ENCODE measurements at places on chromosomes 1 and 21.

GRCh38 chr1:31548534-31548906, 27.8 kb upstream of the TINAGL1 start:
- no peak overlapping the region for H3K27ac ChIP-seq
- no peaks in the 10 kb centered on the region for H3K27me3 ChIP-seq
- peaks cover 11% of the 10 kb centered on the region for H3K4me1 ChIP-seq

DNA sequence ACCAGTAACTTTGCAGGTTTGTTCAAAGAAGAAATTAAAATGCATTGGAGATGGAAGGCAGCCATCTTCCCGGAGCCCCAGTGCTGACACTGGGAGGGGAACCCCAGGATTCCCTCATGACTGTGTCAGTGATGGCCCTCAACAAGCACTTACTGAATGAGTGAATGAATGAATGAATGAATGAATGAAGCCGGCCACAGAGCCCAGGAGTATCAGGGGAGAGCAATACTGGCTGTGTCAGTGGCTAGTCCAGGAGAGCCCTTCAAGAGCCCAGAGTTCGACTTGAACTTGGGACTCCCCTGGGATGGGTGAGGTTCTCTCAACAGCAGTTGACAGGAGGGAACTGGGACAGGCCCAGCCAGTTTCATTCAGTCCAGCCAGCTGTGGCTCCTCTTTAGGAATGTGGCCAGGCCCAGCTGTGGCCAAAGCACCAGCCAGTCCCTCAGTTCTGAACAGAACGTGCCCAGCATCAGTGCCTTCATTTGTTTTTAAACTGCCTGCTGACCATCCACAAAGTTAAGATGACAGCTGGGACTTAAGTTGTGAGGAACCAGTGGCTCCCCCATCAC, 9.2 kb upstream of the ERG start:
- no peaks in the 10 kb centered on the region for H3K36me3 ChIP-seq
- peaks cover 21% of the 10 kb centered on the region for H3K4me1 ChIP-seq
- no peaks in the 10 kb centered on the region for H3K27me3 ChIP-seq
- H3K27ac ChIP-seq: no peak overlapping the region

GRCh38 chr1:227947386-227947675, 401 bp downstream of the WNT9A start:
- H3K36me3 ChIP-seq: no peaks in the 10 kb centered on the region
- DNase-seq: peak; percentile 51
- H3K27me3 ChIP-seq: no peaks in the 10 kb centered on the region
- H3K27ac ChIP-seq: peak overlapping the region; percentile 31

DNA sequence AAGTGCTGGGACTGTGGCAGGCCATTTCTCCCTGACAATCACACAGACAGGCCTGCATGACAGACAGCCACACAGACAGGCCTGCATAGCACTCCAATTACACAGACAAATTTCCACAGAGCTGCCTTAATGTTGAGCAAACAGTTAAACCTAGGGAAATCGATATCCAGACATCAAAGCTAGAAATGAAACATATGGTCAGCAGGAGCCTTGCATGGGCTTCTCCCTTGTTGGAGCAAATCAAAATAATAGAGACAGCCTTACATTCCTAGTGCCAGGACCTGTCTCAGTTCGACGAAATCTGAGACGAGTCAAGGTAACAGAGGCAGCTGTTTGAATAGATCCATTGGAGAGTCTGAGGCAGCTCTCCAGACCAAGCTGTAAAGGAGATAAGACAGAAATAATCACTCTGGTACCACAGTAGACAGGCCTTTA, 42.4 kb downstream of the OLFML3 start:
- H3K36me3 ChIP-seq: no peaks in the 10 kb centered on the region
- H3K27me3 ChIP-seq: no peaks in the 10 kb centered on the region
- H3K4me3 ChIP-seq: no peak overlapping the region
- no peak overlapping the region for H3K27ac ChIP-seq
- DNase-seq: no peak
- H3K4me1 ChIP-seq: no peaks in the 10 kb centered on the region

DNA sequence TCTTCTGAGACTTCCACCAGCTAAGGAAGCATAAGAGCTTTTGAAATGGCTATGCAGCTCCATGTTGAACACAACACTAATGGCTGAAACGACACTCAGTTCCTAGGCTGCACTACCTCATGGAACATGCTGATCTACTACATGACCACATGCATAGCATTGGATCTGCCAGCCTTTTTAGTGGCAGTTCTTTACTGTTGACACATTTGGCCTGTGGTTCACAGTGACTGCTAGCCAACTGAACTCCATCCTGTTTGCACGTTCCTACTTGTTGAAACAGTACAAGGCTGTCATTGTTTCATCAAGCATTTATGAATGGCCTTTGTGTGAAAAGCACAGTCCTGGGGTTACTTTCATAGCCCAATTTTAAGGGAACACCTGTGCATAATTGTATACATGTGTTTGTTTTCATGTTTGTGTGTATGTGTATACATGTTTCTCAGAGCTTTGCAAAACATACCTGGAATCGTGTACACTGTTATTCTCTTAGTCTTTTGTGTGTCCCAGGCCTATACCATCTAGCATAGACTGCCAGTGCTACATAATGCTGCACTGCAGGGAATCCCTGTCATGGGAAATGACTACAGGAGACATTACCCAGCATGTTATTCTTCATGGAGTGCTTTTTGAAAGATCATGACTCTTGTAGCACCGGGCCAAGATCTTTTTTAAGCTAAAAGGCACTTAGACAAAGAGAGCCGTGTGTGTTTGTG, 179.6 kb upstream of the ESRRG start:
- no peaks in the 10 kb centered on the region for H3K4me1 ChIP-seq
- no peaks in the 10 kb centered on the region for H3K36me3 ChIP-seq
- no peaks in the 10 kb centered on the region for H3K27me3 ChIP-seq
- no peak overlapping the region for H3K4me3 ChIP-seq
- no peak for DNase-seq
- no peak overlapping the region for H3K27ac ChIP-seq

DNA sequence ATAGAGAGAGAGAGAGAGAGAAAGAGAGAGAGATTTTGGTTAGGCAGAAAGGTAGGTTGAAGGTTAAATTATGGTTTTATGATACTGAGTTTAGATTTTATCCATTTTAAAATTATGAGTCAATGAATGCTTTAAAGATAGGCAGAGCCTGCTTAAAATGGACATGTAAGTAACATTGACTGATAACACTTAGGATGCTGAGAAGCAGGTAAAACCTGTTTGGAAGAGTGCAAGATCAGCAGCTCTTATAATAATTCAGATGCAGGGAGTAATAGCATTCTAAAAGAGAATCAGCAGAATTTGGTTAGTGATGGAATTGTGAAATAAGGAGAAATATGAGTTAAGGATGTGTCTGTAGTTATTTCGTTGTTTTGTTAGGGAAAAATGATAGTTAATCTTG, 446.6 kb downstream of the PLA2G4A start:
- DNase-seq: no peak
- H3K27ac ChIP-seq: no peak overlapping the region
- no peaks in the 10 kb centered on the region for H3K27me3 ChIP-seq
- no peak overlapping the region for H3K4me3 ChIP-seq
- H3K4me1 ChIP-seq: no peaks in the 10 kb centered on the region
- no peaks in the 10 kb centered on the region for H3K36me3 ChIP-seq

DNA sequence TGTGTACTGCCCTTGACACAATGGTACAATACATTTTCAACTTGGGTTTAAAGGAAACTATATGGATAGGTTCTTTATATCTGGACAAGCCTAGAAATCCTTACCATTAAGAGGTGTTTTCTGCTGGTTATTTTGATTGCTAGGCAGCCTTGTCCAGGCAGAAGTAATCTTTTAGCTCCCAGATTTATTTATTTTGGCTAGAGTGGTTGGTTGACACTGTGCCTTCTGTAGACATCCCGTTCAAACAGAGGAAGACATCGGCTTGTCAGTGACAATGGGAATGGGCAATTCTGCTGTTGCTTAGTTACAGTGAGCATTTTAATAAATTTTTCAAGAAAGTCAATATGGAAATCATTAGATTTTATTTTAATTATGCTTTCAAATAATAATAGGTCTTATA, 138.8 kb downstream of the VPS13D start:
- no peaks in the 10 kb centered on the region for H3K4me1 ChIP-seq
- H3K27ac ChIP-seq: no peak overlapping the region
- no peak for DNase-seq
- H3K36me3 ChIP-seq: peaks cover 57% of the 10 kb centered on the region

- no peak for DNase-seq
- no peak overlapping the region for H3K4me3 ChIP-seq
- no peaks in the 10 kb centered on the region for H3K27me3 ChIP-seq
- no peaks in the 10 kb centered on the region for H3K36me3 ChIP-seq
- H3K4me1 ChIP-seq: no peaks in the 10 kb centered on the region
Measured at GRCh38 chr1:96683931-96684330, 37.7 kb upstream of the PTBP2 start.

- no peak for DNase-seq
- no peaks in the 10 kb centered on the region for H3K27me3 ChIP-seq
- no peak overlapping the region for H3K4me3 ChIP-seq
- H3K4me1 ChIP-seq: no peaks in the 10 kb centered on the region
Measured at GRCh38 chr1:84619383-84620102, 45.3 kb upstream of the CTBS start.

DNA sequence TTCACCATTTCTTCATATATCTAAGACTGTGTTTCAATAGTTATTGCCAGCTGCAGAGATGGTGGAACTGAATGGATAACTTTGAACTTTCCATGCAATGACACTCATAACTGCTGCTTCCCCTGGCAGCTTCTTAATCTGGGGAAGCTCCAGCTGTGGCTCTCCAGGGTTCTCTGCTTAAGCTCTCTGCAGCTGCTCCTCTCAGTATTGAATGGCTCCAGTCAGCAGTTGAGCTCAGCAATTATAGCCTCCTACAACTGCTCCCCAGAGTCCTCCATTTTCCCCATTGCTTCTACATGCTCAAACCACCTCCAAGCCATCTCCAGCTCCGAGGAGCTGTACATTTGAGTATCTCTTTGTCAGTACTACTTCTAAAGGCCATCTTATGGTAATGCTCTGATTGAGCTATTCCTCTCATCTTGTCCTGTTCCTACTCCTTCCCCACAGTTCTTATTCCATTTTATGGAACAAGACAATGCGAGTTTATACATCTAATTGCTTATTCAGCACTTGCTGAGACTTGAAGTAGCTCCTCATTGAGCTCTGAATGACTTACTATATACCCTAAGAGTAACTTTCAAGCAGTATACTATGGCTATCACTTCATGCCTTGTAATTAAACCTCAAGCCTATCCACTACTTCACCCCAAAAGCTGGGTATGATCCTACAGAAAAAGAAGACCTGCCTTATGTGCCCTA, 362.4 kb downstream of the NEGR1 start:
- H3K27ac ChIP-seq: no peak overlapping the region
- no peak for DNase-seq
- H3K4me1 ChIP-seq: no peaks in the 10 kb centered on the region
- H3K4me3 ChIP-seq: no peak overlapping the region
- no peaks in the 10 kb centered on the region for H3K36me3 ChIP-seq

GRCh38 chr1:87842156-87842555, 513.5 kb downstream of the LMO4 start:
- H3K4me1 ChIP-seq: no peaks in the 10 kb centered on the region
- no peak overlapping the region for H3K27ac ChIP-seq
- H3K4me3 ChIP-seq: no peak overlapping the region
- no peaks in the 10 kb centered on the region for H3K36me3 ChIP-seq
- H3K27me3 ChIP-seq: no peaks in the 10 kb centered on the region
- DNase-seq: no peak

DNA sequence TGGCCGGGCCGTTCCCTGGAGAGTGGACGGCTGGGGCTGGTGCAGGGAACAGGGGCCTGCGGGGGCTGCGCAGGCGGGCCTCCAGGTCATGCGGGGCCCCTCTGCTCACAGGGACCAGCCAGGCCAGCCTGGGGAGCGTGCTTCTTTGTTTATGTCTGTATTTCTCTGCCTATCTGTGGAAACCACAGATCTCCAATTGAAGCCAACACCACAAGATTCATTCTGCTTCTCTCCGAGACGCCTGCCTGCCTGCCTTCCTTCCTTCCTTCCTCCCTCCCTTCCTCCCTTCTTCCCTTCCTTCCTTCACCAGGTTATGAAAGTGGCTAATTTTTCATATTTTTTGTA, 39.9 kb upstream of the HMGN1 start:
- peaks cover 33% of the 10 kb centered on the region for H3K4me1 ChIP-seq
- H3K27me3 ChIP-seq: no peaks in the 10 kb centered on the region
- peaks cover 30% of the 10 kb centered on the region for H3K36me3 ChIP-seq
- no peak for DNase-seq
- peak overlapping the region; percentile 51 for H3K4me3 ChIP-seq

- no peaks in the 10 kb centered on the region for H3K4me1 ChIP-seq
- no peak for DNase-seq
- H3K4me3 ChIP-seq: no peak overlapping the region
- no peaks in the 10 kb centered on the region for H3K36me3 ChIP-seq
- no peak overlapping the region for H3K27ac ChIP-seq
- no peaks in the 10 kb centered on the region for H3K27me3 ChIP-seq
Measured at GRCh38 chr1:247409869-247410544, 6.0 kb upstream of the NLRP3 start.

DNA sequence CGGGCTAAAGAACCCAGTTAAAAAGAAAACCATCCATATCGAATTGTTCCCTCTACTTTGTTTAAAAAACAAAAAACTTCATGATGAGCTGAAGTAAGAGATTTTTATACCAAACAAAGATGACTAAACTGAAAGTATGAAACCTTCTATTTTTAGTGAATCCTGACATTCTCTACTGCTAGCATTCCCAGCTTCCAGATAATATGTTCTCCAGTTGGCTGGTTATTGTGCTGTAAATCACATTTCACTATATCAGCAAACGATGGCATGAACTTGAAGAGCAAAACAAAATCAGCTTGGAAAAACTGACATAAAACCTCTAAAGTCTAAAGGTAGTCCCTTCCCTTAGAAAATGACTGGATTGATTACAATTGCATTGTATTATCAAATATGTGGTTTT, 68.1 kb upstream of the APP start:
- no peak for DNase-seq
- H3K36me3 ChIP-seq: no peaks in the 10 kb centered on the region
- no peaks in the 10 kb centered on the region for H3K4me1 ChIP-seq

DNA sequence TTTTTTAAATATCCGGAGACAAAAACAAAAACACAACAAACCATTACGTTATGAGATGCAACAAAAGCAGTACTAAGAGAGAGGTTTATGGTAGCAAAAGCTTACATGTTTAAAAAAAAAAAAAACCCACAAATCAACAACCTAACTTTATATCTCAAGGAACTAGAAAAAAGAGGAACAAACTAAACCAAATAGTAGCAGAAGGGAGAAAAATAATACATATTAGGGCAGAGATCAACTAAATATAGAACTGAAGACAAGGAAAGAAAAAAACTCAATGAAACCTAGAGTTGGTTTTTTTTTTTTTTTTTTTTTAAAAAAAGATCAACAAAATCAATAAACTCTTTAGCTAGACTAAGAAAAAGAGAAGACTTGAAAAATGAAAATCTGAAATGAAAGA, 34.9 kb downstream of the ZNF644 start:
- DNase-seq: no peak
- no peak overlapping the region for H3K4me3 ChIP-seq
- H3K27me3 ChIP-seq: no peaks in the 10 kb centered on the region
- no peaks in the 10 kb centered on the region for H3K4me1 ChIP-seq
- H3K36me3 ChIP-seq: no peaks in the 10 kb centered on the region

DNA sequence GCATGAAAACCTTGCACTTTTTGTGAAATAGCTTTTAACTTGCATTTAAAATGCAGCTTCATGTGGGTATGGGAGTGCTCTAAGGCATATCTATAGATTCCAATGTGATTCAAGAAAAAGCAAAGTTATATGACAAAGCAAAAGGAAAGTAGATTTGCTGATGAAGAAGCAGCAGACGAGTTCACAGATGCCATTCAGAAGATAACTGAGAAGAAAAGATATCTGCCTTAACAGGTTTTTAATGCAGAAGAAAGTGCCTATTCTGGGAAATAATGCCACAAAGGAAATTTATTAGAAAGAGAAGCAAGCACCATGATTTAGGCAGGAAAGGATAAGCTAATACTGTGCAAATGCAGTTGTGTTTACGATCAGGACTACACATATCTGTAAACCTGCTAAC, 68.1 kb downstream of the PHTF1 start:
- no peaks in the 10 kb centered on the region for H3K36me3 ChIP-seq
- H3K4me3 ChIP-seq: no peak overlapping the region
- no peak overlapping the region for H3K27ac ChIP-seq
- no peak for DNase-seq
- no peaks in the 10 kb centered on the region for H3K27me3 ChIP-seq

Data from ascending aorta (tissue), 2 donors.